ENCODE measurements at places on chromosomes 3 and 15. TPM values are rescaled to one million over a fixed set of nuclear protein-coding genes. Genes with fewer than 3 reads are reported as not detected.
A peak's percentile ranks its signal among the peaks of the same experiment; 100 is the strongest.

DNA sequence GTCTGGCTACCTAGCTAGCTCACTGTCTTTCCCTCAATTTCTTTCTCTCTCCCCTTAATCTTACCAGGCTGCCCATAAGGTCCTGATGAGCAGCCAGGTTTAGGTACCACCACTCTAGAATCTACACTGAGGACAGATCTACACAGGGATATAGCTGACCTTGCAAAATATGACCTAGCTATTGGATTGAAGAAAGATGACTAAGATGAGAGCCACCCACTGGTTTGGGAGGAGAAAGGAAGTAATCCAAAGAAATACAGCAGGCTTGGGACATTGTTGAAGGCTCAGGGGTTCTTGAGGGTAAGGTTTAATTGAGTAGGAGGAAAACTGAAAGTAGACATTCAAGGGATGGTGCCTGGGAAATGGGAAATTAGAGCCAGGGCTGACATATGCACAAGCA, 142.0 kb upstream of the TMC3 start:
- no peak for DNase-seq

GRCh38 chr3:15629860-15630597, 28.5 kb downstream of the BTD start:
- peak; percentile 87 for DNase-seq

DNA sequence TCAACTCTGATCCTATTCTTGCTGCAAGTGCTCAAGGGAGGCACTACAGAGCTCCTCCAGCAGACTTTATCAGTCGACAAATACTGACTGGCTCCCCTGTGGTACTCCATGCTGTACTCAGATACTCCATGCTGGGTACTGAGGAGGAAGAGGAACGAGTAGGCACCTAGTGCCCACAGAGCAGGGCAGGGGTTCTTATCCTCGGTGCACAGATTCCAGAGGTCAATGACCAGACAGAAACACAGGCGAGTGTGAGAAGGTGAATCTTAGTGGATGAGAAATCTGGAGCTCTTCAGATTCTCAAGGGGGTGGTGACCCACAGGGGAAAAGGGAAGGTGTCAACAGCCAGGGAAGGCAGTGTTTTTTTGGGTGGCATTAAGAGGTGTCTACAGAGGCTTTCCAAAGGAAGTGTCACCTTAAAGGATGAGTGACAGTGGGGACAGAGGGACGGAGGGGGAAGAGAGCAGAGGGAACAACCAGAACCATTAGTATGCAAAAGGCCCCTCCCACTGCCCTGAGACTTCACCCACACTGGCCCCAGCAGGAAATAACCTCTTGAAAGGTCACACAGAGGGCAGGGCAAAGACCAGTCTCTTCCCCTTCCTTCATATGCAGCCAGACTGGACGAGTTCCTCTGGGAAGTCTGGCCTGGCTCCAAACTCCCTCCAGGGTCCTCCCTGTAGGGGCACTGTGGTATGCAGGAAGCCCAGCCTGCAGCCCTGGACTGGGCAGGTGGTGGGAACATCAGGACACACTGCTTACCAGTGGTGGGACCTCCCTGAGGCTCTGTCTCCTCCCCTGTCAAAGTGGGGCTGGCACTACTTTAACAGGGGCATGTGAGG, 27.5 kb downstream of the CCDC12 start:
- DNase-seq = no peak

DNA sequence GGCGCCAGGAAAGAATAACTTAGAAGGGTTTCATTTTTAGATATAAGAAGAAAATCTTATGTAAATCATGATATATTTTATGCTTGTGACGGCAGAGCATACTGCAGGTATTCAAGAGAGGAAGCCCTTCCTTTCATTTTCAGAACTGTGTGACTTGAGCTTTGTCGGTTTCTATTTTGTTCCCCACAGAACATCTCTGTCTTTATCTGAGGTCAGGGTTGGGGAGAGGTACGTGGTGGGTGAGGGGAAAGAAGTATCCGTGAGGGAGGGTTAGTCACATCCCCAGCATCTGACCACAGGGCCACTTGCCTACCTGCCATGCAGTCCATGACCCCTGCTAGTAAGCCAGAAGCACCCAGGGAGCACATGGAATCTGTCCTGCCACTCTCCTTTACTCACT, 126.5 kb downstream of the DGKG start:
- DNase-seq = no peak

GRCh38 chr3:56302417-56302816, 165.8 kb downstream of the ERC2 start:
- DNase-seq = no peak

DNA sequence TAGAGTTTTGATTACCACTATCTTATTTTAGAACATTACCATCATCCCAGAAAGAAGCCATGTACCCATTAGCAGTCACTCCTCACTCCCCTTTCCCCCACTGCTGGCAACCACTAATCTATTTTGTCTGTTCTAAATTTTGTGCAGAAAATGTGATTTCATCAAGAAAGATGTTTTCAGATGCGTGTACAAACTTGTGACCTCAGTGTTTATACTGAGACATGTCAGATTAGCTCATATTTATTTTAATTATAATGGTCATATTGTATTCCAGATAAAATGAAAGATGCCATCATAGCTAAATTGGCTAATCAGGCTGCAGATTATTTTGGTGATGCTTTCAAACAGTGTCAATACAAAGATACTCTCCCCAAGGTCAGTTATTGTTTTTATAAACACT, 27.8 kb downstream of the PDCD6IP start:
- DNase-seq = no peak

DNA sequence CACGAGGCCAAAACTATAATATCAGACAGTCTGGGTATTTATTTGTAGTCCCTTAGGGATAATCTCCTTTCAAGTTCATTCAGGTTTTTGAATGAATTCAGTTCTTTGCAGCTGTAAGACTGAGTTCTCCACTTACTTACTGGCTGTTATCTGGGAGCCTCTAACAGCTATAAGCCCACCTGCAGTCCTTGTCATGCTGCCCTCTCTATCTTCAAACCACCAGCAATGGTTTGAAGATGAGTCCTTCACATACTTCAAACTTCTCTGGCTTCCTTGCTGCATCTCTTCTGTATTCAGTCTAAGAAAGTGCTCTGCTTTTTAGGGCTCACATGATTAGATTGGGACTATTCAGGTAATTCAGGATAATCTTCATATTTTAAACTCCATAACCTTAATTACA, 154.5 kb upstream of the STT3B start:
- DNase-seq = no peak

DNA sequence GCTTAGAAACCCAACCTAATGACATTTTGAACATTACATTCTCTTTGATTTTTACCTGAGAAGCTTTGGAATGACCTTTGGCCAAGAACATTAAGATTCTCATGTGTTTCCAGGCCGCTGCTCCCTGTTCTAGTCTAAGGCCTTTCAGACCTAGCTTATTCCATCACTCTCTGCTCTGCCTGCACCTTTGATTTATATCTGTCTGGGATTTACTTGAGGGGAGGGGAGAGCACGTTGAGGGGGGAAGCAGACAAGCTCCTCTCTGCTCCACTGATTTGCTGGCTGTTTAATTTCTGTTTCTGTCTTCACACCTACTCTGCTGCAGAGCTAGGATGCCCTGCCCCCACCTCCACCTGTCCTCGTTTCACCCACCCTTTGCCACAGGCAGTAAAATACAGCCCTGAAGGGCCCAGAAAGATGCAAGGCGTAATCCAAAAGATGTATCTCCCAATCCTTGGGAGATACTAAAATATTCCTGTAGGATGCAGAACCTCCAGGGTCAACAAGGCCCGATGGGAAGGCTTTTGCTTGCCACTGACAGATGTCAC, 429.8 kb downstream of the EPHB1 start:
- no peak for DNase-seq

DNA sequence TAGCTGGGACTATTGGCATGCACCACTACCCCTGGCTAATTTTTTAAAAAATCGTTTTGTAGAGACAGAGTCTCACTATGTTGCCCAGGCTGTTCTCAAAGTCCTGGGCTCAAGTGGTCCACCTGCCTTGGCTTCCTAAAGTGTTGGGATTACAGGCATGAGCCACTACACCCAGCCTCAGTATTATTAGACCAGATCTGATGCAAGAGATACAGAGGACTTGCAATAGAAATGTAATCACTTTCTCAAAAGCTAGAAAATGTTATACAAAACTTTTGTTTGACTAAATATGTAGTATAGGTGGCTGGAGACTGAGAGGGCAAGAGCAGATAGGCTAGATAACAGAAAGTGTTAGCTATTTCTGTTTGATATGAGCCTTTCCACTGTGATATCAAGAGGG, 531.9 kb downstream of the SOX2 start:
- no peak for DNase-seq

- DNase-seq = peak; percentile 43
These were observed 921 bp downstream of the FBXL2 start for GRCh38 chr3:33278163-33278562.

DNA sequence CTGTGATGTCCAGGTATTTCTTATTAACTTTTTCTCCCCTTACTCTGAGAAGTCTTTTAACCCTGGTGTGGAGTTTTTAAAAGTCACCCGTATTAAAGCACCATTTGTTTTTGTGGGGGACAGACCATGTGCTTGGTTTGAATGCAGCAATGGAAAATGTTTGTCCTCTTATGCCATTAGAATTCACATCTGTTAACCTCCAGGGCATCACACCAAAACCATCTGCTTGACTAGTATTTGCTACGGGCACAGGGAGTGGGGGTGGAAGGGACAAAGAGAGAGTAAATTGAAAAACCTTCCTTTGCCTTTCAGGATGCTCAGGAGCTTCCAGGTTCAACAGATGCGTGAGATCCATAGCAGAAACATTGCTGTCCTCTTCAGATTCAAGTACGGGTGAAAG, 61.4 kb upstream of the GOLGA8B start:
- DNase-seq = no peak

DNA sequence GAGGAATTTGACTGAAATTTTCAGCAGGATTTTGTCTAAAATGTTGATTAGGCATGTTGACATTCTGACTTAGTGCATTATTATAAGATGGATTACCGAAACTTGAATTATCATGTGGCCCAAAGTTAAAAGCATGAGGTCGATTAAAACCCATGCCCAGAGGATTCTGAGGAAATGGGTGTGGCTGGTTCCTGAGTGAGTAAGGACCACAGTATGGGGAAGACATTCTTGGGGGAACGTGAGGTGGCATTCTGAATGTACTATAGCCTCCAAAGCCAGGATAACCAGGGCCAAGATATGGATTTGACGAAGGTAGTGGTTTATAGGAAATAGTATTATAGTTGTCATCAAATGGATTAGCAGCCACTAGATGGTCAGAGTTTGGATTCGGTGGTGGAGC, 38.7 kb upstream of the DNAAF4 start:
- DNase-seq = no peak

- DNase-seq = no peak
These were observed 6.0 kb downstream of the PRKCI start for GRCh38 chr3:170228093-170228766.

GRCh38 chr3:63344661-63345060, 66.6 kb downstream of the SYNPR start:
- no peak for DNase-seq

DNA sequence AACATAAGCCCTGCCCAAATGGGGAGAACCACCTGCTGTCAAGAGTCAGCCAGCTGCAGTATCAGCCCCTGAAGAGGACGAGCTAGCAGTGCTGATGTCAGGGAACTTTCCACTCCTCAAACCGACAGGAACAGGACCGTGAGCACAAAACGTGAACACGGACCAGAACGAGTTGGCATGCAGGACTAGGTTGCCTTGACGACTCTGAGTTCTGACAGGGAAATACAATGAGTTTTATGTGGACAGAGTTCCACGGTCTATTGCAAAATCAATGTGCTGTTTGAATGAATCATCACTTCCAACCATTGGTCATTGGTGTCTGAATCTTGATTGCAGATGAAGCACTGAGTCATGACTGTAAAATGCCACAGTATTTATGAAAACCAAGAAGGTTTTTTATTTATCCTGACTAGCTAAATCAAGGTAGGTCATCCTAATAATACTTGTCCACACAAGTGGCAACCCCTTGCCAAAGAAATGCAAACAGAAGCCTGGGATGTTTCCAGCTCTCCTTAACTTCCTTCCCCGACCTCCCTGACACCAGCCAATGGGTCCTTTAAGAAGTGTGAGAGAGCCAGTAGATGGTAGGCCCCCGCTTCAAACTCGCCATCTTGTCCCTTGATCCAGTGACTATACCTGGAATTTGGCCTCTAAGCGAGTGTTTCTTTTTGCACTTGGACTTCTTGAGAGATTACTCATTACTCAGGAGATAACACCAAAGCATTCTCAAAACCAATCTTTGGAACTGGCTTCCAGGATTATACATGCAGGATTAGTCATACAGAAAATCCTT, 119.6 kb downstream of the ASB7 start:
- no peak for DNase-seq

GRCh38 chr15:92629975-92630626, 25.5 kb downstream of the FAM174B start:
- no peak for DNase-seq

DNA sequence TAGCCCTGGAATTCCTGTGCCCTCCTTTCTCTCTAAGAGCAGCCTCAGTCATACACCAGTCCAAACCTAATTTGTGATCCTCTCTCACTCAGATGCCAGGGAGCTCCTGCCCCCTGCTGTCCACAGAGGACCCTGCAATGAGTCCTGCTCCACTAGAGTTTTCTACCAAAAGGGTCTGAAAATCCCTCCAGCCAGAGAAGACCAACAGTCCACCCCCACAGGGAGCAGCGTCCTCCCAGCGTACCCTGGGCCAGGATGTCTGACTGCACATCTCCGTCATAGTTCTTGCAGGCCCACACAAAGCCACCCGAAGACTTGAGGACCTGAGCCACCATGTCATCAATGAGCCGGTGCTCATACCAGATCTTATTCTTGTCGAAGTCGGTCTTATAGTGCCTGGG, 15.4 kb downstream of the IDH2 start:
- no peak for DNase-seq

DNA sequence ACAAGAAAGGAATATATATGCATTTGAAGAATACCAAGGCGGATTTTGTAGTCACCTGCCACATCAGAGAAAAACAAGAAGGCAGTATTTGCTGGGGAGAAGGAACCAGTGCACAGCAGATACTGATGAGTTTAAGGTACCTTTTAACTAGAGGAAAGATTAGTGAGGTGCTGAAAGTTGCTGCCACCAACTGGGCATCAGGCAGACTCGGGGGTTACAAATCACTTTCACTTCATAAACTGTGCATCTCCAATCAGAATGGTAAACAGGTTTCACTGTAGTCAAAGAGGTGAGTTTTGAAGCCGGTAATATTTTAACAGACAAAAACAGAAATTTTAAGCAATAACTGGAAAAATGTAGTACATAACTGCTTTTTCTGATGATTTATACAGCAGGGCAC, 4.1 kb downstream of the FBN1 start:
- no peak for DNase-seq

- no peak for DNase-seq
These were observed 176.8 kb downstream of the MEGF11 start for GRCh38 chr15:66076591-66077319.

COPS2 gene
- polyA plus RNA-seq = 42.6 TPM

PPP1R14D gene
- 4.0 TPM for polyA plus RNA-seq

All from kidney (tissue), 22 donors.